Esophagus muscularis mucosa (tissue), 4 donors: ENCODE measurements at places on chromosomes 3 and 15.

DNA sequence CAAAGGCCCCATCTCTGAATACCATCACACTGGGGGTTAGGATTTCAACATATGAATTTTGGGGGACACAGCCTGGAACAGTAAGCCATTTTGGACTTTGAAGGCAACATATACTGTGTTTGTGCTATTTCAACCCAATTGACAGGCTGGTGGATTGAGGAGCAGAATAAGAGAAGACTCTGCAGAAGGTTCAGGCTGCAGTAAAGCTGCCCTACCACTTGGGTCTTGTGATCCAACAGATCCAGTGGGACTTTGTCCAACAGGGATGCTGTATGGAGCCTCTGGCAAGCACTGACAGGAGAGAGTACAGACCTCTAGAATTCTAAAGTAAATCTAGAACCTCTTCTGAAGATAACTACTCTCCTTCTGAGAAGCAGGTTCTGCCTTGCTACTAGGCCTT, 1.1 kb upstream of the BCL2L10 start:
- no peak for DNase-seq

DNA sequence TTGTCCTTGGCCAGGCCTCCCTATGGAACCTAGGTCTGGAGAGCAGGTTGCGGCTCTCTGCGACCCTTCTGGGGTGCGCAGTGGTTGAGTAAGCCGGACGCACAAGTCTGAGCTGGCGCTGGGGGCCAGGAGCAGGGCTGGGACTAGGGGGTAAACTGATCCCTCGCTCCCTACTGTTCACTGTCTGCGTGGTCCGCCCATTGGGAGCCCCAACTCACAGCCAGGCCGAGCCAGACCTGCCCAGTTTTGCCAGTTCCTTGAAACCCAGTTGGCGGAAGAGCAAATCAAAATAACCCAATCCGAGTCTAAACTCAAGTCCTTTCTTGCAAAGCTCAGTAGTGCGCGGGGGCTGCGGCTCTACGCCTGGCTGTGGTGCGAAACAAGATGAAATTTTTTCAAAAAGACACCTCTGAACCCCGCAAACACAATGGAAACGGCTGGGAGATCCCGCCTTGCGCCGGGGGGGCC, 17.5 kb downstream of the RGMA start:
- DNase-seq, result no peak

- DNase-seq, result no peak
Measured at GRCh38 chr3:19149368-19149767, 1.1 kb downstream of the KCNH8 start.

DNA sequence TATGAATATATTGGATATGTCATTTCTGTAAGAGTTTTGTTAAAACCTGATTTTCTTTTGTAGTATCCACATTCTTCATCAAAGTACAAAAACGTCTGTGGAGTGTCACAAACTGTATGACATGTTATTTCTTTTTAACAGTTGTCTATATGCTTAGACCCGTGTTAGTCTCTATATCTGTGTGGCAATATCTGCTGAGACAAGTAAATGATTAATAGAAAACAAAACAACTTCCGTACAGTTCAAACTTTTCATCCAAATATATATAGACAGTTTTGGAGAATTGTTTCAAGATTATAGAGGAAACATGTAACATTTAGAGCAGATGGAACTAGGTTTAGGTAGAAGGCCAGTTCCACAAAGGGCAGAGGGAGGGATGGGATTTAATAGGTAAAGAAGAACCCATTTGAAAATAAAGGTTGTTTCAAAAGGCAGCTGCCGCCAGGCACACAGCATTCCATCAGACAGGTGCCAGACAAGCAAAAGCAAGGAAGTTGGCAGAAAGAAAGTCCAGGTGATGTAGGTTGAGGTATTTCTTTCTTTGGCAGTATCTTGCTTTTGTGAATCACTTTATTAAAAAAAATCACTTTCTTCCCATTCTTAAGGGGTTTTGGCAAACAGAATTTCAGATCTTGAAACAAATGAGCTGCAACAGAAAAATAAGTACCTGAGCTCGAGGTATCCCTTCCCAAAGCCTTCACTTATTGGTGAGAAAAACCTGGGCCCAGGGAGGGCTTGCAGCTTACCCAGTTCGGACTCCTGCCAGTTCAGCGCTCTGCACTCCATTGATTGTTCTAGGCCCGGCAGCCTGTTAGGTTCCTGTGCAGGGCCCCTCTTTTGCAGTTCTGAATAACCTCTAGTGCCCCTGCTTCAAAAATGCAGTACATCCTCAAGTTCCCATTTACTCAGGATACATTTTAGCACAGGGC, 49.0 kb downstream of the LRRN1 start:
- DNase-seq, result no peak

DNA sequence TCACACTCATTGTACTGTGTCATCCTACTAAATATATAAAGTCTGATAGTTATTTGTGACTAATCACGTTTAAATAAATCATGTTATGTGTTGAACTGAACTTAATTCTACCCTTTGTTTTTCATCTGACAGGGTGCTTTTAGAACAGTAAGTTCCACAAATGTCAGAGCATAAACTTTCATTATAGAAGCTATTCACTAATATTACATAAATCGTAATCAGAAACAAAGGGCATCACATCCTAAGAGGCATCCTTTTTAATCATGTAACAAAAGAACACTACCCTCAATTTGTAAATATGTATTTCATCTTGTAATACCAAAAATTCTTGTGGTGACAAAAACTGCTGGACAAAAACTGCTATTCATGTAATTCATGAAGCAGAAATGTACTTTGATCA, 50.8 kb downstream of the KCNH8 start:
- DNase-seq, result no peak

DNA sequence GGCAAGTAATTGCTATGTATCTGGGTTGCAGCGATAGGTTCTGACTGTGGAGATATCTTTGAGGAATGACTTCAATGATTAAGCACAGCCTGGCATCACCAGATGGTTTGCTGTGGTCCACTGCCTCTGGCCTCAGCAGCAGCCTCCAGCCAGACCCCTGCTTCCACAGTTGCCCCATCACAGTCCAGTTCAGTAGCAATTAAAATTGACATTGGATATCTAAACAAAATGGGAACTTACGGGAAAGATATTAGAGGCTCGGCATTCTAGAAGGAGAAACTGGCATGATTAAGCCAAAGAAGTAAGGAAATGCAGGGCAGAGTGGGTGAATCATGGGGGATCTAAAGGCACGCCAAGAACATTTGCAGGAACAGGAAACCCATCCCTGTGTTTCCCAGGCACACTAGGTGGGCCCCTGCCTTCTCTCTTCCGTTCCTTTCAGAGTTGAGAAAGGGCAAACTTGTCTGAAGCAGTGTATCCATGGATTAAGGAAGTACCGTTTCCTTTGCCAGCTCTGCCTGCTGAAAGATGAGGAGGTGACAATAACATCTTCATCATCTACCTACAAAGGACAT, 36.3 kb upstream of the SH3BP5 start:
- DNase-seq, result no peak

DNA sequence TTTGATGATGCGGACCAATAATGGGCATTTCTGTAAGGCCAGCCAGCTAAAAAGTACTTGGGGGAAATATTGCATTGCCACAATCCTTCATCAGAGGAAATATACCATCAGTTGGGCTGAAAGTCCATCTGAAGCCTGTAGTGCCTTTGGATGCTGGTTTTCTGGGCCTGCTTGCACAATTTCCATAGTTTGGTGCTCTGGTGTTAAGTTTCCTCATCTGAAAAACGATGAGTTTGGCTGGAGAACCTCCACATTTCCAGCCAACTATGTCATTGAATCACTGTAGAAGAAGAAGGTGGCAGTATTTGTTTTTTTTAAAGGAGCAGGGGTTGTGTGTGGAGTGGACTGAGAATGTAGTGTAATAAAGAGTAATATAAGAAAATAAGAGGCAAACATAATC, 10.1 kb downstream of the CCNB2 start:
- no peak for DNase-seq

DNA sequence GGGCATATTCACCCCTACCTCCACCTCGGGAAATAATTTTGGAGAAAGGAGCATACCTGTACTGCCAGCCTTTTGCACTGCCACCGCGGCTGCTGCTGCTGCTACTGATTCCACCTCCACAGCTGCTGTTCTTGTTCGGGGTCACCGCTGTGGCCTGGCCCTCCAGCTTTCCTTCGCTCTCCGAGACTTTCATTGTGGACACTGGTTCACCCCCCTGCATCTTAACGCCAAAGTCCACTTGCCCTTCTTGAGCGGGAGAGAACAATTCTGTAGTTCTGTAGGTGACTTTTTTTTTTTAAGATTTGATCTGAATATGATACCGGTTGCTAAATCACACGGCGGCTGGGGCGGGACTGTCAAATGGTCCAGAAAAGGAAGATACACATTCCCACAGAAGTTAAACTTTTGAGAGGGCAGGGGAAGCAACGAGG, 701 bp downstream of the OSBPL11 start:
- DNase-seq, result no peak
